ENCODE measurements at places on chromosomes 3 and 15.
A peak's percentile ranks its signal among the peaks of the same experiment; 100 is the strongest.

GRCh38 chr15:49370782-49371181 lies 52.3 kb upstream of the FGF7 start:
- no peak for DNase-seq

- no peak for DNase-seq
These were observed 1020.2 kb downstream of the SQOR start for GRCh38 chr15:46654993-46655392.

DNA sequence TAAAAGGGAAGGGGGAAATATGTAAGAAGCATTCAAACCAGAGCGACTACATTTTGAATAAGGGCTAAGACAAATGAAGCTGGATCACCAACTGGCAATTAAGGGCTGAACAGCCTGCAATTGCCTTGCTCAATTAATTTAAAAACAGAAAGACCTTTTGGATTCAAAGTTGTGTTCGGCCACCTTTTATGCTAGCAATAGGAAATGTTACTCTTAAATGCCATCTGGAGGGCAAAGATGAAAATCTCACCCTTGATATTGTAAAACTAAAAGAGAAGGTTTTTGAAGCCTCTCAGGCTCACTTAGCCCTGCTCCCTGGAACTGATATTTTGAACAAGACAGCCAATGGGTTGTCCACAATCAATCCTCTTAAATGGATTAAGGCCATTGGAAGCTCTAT lies 44.2 kb downstream of the ACAD9 start:
- no peak for DNase-seq

- DNase-seq: no peak
These were observed 126.2 kb downstream of the KLF13 start for GRCh38 chr15:31452595-31453557.

GRCh38 chr3:112802338-112802737 lies 44.3 kb downstream of the CD200R1L start:
- DNase-seq: no peak

GRCh38 chr3:168544097-168544957 lies 448.6 kb upstream of the GOLIM4 start:
- no peak for DNase-seq

DNA sequence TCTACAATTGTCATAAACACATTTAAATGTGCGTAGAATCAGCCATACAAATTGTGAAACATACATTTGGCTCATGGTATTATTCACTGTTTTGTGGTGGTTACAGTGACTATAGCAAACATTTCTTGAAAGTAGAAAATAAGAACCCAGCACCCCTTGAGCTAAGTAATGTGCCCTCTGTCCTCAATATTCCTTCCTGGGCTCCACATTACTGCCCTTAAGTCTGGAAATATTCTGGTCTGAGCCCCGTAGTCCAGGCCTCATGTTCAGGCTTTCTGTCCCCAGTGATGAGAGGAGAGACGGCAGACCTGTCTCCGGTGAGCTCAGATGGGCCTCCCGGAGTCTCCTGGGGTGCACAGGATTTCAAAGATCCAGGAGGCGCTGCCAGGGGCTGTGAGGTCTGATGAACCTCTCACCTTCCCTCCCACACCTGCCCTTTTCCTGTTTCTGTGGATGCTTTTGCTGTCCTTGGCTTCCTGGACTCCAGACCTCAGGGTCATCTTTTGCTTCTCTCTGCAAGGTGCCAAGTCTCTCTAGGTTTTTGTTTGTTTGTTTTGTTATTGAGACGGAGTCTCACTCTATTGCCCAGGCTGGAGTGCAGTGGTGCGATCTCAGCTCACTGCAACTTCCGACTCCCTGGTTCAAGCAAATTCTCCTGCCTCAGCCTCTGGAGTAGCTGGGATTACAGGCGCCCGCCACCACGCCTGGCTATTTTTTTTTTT lies 8.8 kb upstream of the MUC20 start:
- no peak for DNase-seq

DNA sequence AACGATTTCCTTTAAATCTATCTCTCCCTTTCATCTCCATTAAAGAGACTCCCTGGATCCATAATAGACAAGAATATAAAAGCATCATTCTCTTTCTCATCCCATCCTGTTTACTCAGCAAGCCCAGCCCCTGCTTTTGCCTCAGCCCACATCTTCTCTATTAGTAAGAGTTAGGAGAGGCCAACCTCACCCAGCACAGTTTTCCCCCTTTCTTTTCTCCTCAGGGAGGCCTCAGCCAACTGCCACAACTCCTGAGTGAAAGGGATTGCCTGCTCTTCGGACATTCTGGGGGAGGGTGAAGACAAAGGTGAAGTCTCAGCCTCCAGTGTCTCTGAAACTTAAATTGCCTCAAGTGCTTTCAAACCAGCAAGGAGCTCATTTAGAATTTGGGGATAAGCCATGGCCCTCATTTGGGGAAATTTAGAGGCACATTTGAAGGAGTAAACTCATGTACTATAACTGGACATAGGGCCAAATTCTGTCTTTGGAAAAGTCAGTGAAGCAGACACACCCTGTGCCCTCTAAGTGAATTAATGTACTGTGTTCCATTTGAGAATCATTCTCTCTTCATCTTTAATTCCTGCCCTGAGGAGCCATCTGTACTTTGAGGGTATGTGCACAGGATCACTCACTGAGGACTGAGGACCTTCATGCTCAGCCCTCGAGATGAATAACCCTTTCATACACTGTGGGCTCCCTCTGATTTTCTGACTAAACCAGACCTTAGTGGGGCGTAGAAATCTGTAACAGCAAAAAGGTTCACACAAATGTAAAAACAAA lies 82.5 kb downstream of the SOX2 start:
- no peak for DNase-seq

- no peak for DNase-seq
These were observed 86.2 kb downstream of the FBN1 start for GRCh38 chr15:48559285-48559684.

DNA sequence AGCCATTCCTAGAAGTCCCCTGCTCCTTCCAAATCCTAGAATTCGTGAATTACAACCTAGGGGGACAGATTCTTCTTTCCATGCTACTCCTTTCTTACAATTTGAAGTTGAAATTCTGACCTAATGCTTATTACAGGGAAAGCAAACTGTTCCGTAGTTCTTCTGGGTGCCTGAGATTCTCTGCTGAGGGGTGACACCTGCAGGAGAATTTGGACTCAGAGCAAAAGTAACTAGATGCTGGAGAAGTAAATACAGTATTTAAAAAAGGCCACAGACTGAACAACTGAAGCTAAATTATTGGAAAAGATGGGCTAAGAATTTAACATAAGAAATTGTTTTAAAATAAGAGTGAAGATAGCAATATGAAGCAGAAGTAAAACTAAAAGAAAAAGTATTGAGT lies 37.9 kb downstream of the ACAD9 start:
- no peak for DNase-seq

- no peak for DNase-seq
These were observed 65.1 kb downstream of the MEGF11 start for GRCh38 chr15:66188464-66188863.

DNA sequence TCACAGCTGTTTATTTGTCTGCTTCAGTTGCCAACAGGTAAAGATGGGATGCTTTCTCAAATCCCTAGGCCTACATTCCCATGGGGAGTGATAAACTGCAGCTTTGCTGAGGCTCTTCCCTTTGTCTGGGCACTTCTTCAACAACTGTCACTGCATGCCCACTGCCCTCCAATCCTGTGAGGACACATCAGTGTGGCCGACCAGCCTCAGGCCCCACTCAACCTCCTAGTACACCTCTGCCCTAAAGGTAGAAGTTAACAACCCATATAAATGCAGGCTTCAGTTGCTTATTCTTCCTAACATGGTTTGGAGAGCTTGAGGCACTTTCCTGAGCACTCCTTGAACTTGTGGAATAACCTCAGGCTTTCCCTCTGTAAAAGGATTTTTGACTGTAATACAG lies 49.6 kb downstream of the ROPN1B start:
- DNase-seq: no peak

DNA sequence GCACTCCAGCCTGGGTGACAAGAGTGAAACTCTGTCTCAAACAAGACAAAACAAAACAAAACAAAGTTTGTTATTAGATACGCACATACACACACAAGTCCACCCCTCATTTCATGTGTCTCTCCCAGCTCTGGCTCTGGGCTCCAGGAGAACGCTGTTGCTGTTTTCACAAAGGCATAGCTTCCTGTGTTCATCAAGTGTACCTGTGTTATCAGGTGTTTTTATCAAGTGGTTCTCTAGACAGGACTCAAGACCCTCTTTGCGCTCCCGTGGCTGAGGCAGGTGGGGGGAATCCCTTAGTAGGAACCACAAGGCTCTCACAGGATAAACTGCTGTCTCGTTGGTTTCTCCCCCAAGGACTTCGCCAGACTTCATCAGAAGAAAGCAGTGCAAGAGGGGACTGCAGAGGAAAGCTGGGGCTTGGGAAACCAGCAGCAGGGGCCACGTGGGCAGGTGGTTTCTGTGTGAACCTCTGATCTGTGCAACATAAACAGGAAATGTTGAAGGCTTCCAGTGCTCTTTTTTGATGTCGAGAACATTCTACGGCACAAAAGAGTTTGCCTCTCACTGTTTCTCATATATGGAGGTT lies 6.9 kb upstream of the PPP1R2 start:
- DNase-seq: peak; percentile 52

DNA sequence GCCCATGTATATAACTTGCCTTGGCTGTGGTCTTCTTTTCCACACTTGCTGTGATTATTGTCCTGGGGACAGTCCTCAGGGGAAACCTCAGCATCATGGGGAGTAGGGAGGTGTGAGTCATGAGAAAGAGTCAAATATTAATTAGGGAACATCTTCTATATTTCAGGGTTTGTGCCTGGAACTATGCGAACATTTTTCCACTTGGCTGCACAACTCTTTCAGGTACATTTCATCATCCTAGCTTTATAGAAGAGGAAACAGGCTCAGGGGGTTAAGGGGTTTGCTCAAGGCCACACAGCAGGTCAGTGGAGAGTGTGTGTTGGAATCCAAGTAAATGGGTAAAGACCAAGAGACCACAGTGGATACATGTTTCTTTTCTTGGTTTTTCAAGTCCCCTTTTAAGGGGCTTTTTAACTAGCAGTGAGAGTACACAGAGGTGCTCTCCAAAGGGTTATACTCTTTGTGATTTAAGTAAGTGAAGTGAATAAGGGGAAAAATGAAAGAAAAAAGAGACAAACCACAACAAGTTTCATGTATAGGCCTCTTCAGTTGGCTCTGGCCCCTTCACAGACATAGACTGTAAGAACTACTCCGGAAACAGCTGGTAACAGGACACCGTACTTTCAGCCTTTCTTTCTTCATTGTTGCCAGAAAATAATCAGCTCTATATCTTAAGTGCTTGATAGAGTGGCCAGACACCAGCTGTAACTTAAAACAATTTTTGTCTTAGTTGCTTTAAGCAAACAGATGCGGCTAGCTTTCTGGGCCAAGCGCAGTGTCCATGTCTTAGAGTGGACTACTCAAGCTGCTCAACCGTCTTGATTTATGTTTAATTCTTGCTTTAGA lies 64.6 kb downstream of the EEFSEC start:
- DNase-seq: no peak

- DNase-seq: no peak
These were observed 219.6 kb downstream of the THSD4 start for GRCh38 chr15:71334873-71335272.

- no peak for DNase-seq
These were observed 405.5 kb downstream of the ZNF385D start for GRCh38 chr3:21345382-21345976.

- no peak for DNase-seq
These were observed 292.1 kb downstream of the LPP start for GRCh38 chr3:188446014-188446413.
